ENCODE measurements at places on chromosomes 1 and 21.

DNA sequence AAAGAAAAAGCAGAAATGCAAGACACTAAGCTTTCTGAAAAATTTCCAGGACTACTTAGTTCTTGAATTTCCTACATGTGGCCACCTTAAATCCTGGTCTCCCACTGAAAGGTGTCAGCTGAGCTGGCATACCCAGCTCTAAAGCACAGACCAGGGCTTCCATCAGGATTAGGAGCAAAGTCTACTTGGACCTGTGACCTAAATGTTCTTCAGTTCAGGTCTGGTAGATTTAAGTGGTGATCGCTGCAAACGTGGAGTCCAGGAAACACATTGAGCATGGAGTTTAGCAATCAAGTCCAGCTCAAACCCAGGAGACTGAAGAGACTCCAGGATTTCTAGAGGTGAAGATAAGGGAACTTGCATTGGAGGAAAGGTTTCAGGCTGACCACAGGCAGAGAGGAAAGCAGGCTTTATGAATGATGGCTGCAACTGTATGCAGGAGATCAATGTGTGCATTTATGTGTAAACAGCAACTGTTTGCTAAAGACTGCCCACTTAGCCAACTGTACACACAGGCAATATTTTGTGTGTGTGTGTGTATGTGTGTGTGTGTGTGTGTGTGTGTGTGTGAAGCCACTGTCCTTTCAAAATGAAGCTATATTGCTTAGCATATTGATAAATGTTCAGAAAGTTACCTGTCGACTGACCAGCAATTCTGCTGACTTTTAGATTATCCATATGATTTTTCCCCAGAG is 75.2 kb downstream of the LMX1A start:
- no peak for DNase-seq

DNA sequence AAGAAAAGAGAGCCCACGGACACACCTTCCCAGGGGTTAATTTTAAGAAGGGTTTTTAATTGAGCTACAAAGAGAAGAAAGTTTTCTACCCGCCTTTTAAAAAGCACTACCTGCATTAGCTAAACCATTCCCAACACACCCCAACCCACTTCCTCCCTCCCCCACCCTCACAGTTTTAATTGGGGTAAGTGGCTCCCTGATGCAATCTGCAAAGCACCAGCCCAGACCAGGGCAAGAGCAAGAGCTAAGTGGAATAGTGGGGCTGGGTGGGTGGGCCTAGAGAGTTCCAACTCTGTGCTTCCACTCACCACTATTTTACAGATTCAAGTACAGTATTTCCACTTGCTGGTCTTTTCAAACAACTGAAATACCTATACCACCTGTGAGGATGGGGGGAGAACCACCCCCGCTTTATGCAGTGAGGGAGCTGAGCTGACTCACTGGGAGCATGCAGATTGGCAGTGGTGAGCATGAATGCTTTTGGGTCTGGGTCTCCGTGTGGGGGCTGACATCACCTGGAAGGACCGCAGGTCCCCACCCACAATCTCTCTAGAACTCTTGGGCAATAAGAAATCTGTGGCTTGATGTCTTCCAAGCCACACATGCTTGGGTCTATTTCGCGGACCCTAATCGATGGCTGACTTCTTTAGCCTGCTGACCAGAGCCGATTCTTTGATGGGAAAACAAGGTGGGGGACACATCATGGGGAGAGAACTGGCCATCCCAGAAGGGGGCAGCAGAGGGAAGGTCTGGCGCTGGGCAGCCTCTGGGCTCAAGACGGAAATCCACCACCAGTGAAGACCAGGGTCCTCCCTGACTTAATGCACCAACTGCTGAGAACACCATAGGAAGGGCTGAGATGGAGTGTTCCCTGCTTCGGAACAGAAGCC is 95.5 kb downstream of the SSBP3 start:
- DNase-seq: no peak

DNA sequence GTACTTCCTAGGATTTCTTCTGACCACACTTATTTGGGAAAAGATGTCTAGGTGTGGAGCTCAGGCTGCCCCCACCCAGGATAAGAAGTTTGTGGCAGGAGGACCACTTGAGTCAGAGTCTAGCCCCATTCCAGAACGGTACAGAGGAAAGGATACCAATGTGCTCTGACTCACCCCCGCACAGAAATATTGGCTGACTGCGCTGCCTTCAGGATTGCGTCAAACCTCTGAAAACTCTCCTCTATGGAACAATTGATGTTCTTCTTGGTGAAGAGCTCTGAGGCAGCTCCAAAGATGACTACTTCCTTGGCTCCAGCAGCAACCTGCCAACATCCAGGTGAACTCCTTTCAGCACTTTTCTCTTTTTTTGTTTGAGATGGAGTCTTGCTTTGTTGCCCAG is 11.2 kb downstream of the HMGCL start:
- DNase-seq: no peak

DNA sequence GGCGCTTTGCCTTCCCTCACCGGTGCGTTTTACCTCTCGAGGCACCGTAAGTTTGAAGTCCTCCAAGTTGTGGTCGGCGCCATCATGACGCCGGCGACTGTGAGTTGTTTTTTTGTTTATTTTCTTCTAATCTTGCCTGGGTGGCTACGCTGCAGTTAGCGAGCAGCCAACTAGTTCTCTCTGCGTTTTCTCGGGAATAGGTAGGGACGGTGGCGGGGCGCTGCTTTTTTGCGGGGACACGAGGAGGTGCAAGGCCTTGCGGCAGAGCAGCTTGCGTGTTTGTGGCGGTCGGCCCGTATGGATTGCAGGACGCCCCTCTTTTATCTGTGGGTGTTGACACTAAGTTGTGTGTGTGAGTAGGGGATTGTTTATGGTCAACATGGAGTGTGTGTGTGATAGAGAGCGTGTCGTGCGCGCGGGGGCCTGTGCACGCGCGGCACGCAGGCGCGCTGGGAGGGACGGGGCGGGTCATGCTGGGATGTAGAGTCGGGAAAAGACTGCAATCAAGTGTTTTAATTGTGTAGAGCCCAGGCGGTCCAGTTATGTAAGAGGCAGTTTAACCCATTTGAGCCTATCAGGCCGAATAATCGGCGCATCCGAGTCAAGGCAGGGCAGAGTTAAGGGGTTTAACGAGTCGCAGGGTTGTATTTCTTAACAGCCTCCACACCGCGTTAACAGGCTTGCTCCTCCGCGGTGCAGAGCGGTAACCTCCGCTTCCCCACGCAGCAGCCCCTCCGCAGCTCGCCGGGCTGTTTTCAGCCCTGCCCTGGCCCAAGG is 1.2 kb upstream of the NEGR1 start:
- DNase-seq: no peak

DNA sequence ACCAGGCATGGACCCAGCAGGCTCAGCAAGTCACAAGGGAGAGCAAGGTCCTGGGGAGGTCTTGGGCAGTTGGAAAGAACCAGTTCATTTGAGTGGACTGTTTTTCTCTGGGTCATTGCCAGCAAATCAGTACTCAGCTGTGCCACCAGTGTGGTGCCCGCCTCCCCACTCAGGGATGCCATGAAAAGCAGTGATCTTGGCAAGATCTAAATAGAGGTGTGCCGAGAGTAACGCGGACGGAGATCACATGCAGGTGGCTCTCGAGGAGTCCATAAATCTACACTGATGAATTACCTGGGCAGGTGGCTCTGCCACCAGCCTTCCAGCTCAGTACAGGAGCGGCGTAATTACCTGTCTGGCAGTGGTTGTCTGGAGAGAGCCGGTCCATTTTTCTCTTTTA is 642.2 kb downstream of the PTPRU start:
- DNase-seq: no peak

DNA sequence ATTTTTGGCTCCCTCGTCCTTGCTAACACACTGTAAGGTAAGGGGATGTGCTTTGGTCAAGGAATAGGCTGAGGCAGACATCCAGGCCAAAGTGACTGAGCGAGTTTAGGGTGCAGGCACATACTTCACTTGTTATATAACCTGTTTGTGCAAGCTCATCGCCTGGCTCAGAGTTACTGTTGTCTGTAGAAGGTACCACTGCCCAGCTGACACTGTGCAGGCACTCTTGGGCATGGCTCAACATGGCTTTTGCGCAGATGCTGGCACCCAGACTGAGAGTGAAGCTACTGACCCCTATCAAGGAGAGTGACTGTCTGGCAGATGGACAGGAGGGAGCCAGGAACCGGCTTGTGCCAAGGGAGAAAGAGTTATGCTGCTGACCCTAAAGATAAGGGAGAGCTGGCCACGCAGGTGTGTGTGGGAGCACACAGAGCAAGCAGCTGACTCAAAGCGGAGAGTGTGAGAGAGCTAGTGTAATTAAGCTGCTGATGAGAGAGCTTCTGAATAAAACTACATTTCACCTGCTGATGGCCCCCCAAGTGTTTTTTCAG is 307.3 kb upstream of the USP24 start:
- DNase-seq: no peak

DNA sequence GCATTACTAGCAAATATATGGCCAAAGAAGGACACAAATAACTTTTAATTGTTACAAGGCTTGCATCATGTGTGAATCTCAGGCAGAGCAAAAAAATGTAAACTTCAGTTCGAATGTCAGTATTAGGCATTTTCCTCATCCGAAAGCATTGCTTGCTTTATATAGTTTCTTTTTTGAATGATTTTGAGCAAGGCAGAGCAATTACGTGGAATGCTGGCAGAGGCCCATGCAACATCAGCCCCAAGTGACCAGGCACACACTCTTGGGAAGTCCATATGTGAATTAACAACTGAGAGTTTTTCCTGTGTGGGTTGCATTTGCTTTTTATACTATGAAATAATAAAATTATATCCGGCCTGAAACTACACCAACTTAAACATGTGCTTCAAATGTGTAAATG is 274.8 kb downstream of the PTPRC start:
- no peak for DNase-seq

GRCh38 chr1:110780600-110781484 is 92.1 kb upstream of the CD53 start:
- peak; percentile 43 for DNase-seq

- no peak for DNase-seq
Observed at GRCh38 chr1:226181996-226182714, 4.4 kb downstream of the ACBD3 start.

DNA sequence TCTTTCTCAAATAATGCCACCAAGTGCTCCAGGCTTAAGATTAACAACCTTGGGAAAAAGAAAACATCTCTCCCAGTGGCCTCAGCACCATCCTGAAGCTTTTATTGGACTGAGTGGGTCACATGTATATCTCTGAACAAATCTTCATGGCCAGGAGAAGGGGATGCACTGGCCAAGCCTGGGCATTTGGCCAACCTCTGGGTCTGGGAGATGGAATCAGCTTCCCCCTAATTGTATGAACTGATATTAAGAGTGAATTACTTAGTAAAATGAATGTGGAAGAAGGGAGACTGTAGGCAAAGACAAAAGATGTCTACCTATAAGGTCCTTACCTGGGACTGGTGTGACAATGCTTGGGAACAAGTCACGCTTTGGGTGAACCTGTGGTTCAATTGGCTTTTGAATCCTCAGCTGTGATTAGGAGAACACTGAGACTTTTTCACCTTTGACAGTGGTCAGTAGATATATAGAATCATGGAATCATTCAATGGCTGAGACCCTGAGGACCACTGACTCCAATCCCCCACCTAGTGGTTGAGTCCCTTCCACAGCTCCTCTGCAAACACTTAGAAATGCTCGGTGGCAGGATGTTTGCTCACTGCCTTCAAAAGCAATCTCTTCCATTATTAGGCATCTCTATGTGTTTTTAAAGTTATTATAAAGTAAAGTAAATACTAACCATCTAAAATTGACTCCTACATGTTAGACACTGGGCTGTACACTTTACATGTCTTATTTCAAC is 102.6 kb upstream of the ATP1A1 start:
- DNase-seq: no peak

GRCh38 chr21:34132926-34133325 is 59.5 kb downstream of the MRPS6 start:
- no peak for DNase-seq

DNA sequence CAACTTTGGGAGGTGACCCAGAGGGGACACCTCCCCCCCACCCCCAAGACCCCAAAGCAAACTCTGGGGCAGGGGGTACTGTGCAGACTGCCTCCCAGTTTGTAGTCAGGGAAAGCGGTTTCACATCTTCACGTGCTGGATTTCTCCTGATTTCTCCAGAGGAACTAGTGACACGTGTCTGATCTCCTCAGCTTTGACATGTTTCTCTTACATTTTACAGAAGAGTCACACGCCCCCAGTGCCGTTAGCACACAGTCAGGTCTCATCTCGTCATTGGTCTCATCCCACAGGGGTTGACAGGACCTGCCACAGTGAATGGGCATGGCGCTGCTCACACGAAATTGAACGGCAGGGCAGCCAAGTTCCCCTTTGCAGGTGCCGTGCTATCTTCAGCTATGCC is 11.8 kb downstream of the PDPN start:
- DNase-seq: no peak

- no peak for DNase-seq
Observed at GRCh38 chr1:7261490-7261889, 476.2 kb downstream of the CAMTA1 start.

- no peak for DNase-seq
Observed at GRCh38 chr21:14075346-14076142, 135.2 kb downstream of the LIPI start.

DNA sequence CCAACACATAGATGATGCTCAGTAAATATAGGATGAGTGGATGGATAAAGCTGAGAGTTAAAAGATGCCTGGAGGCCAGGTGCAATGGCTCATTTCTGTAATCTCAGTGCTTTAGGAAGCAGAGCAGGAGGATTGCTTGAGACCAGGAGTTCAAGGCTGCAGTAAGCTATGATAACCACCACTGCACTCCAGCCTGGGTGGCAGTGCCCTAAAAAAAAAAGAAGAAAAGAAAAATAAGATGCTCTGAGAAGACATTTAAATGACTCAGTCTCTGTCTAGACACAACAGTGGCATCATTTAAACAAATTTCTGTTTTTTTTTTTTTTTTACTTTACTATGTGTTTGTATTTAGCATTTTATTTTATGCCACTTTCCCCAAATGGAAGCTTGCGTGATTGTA is 25.3 kb upstream of the IL19 start:
- DNase-seq: no peak

- DNase-seq: no peak
Observed at GRCh38 chr21:37514038-37514667, 147.6 kb downstream of the DYRK1A start.

DNA sequence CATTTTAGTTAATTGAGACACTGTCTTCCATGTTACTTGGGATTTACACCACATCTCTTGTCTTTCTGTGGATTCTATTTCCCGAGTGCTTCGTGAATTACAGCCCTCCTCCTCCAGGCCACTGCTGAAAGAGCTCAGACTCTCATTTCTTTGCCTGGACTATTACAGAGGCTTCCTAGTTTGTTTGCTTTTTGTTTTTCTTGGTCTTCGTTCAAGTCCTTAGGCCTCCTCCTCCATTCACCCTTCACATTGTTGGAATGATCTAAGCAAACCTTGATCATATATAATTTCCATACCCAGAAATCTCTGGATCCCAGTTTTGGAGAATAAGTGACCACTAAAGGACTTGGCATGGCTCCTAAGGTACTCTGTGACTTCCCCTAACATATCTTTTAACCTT is 94.1 kb downstream of the CNIH3 start:
- no peak for DNase-seq

DNA sequence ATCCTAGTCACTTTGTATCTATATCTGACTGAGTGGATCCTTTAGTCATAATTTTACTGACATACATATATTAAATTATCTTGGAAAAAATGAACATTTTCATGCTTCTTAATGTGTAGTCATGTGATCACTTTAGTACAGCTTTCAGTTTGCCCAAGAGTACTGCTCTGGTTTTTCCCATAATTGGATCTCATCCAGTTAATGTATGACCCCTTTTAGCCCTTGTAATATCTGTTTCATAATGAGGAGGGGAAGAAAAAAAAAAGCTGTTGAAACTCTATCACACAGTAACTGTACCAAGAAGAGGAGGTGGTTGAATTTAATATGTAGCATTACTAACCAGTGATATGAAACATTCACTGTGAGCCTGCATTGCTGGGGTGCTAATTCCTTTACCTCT is 328.7 kb downstream of the PTPRC start:
- DNase-seq: no peak

All from NCI-H1048 (cell line).